ENCODE measurements at places on chromosomes 11 and 22.

- DNase-seq = peak; percentile 58
These were observed 31.0 kb downstream of the MCM5 start for GRCh38 chr22:35430897-35431322.

GRCh38 chr11:120569861-120570260 is 58.3 kb downstream of the GRIK4 start:
- no peak for DNase-seq

DNA sequence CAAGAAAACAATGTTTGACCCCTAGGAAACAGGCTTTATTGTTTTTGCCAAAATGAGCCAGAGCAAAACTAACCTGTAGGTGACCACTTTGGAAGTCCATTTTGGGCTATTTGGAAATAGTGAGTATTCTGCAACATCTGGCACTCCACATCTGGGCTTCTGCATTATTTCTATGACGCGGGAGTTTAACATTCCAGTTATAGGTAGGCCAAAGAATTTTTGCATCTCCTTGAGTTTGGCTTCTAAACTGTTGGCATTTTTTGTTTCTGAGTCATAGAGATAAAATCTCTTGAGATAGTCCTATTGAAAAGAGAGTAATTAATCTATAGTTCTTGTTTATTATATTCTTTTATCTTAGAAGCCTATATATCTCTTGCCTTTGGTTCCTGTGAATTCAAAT is 2.9 kb downstream of the MMP7 start:
- DNase-seq = no peak

GRCh38 chr11:12801976-12802375 is 127.8 kb downstream of the TEAD1 start:
- DNase-seq = peak; percentile 33

GRCh38 chr22:16800358-16800757 is 24.9 kb downstream of the XKR3 start:
- DNase-seq = no peak

DNA sequence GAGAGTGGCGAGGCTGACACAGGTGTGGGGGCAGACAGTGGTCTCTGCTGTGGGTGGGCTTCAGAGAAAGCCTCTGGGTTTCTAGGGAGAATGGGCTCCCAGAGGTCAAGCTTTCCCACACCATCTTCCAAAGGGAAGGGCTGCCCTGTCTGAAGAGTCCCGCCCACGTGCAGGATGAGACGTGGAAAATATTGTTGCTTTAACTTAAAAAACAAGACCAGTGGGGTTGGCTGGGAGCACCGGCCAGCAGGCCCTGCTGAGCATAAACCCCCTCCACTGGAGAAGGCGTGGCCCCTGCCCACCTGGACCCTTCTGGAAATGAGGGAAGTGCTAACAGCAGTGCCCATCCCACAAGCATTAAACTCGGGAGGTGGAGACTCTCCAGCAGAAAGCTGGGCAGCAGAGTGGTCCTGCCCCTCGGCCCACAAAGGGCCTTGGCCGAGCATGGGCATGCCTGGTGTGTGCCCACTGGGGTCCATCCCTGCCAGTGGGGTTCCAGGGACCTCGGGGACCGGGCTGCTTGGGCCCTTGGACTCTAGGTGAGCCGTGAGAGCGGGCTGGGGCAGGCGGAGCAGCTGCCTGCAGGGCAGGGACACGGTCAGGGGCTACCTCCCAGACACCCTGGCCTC is 15.4 kb downstream of the SELENOO start:
- no peak for DNase-seq

DNA sequence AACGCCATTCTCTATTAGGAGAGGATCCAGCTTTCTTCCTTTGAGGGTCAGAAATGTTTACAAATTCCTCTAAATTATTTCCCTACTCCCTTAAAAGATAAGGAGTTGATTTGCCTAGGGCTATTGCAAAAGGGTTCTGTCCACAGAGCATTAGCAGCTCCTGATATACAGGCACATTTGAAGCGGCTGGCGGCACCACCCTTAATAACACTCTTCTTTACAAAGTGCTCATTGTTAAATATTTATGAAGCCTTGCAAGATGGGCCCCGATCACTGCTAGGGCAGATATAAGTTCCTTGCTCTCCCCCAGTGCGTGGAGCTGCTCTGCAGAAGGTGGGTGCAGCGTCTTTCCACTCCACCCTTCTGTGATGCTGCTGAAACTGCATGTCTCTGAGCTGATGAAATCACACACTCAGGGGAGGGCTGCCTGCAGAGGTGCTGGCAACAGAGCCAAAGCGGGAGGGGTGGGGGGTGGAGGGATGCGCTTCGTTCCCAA is 116.7 kb upstream of the NTM start:
- DNase-seq = no peak

- no peak for DNase-seq
These were observed 506.8 kb downstream of the BRD1 start for GRCh38 chr22:49320714-49321476.

DNA sequence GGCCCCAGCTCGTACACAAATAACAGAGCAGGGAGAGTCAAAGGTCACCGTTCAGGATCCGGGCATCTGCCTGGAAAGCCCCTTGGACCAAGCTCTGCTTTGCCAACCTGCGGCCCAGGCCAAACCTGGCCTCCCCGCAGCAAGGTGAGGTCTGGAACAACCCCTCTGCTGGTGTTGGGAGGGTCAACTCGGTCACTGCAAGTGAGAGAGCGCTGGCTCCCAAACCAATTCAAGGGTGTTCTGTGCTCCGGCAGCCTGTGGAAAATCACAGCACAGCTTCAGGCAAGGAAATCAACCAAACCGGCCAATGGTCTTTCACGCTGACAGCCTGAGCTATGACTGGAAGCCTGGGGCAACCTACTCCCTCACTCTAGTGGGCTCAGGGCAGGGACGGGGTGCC is 63.4 kb downstream of the MYH9 start:
- DNase-seq = no peak
